K562 (cell line): ENCODE measurements at places on chromosomes 4 and X. TPM values are rescaled to one million over a fixed set of nuclear protein-coding genes. Genes with fewer than 3 reads are reported as not detected.

NMU gene
- 651 and 703 TPM in 2 replicates for polyA plus RNA-seq

SLC35A2 gene
- 32.3 and 36.5 TPM in 2 replicates for polyA plus RNA-seq

ELOVL6 gene
- 46.0 and 77.8 TPM in 2 replicates for polyA plus RNA-seq

FATE1 gene
- not detected in 2 replicates for polyA plus RNA-seq

DNA sequence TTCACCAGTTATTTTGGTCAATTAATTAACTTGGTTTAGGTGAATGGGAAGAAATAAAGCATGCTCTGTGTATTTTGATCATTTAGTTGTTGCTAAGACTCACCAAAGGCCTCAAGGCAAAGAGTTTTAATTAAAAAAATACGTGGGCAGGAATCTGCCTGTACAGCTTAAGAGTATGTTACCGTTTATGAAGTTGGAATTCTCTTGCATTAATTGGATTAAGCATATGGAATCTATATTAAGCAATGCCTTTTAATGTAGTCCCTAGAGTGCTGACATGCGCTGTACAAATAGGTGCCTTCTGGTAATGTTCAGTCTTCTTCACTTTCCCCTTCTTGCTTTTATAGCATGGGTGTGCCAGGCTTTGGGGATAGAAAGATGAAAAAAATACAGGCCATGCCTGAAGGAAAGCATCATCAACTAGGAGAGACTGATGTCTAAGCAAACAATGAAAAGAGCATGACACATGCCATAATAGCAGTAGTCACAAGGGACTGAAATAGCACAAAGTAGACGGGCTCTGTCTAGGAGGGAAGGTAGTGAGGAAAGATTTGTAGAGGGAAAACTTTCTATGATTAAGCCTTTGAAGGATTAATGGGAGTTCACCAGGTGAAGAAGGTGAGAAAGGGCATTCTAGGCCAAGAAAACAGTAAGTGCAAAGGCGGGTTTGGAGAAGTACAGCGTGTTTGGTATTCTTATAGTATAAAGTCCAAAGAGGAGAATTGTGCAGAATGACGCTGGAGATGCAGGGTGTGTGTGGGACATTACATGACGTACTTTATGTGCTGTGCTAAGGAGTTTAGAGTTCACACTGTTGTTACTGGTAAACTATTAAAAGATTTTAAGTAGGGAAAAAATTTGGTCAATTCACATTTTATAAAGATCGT lies 226.1 kb upstream of the ANXA3 start:
- H3K36me3 ChIP-seq: no peaks in the 10 kb centered on the region
- no peaks in the 10 kb centered on the region for H3K4me1 ChIP-seq
- H3K27me3 ChIP-seq: peaks cover 4% of the 10 kb centered on the region; the same call in 1 of the 2 replicates
- DNase-seq: no peak
- no peak overlapping the region for H3K4me3 ChIP-seq

FAM133A gene
- 0.03 and 0.08 TPM in 2 replicates for polyA plus RNA-seq

SOWAHD gene
- polyA plus RNA-seq: 0.15 and 0.29 TPM in 2 replicates

- H3K4me3 ChIP-seq: no peak overlapping the region
- H3K27me3 ChIP-seq: no peaks in the 10 kb centered on the region
- no peaks in the 10 kb centered on the region for H3K36me3 ChIP-seq
Measured at GRCh38 chr4:159762672-159763071, 659.8 kb downstream of the RAPGEF2 start.

BTC gene
- not detected in 2 replicates for polyA plus RNA-seq

DNA sequence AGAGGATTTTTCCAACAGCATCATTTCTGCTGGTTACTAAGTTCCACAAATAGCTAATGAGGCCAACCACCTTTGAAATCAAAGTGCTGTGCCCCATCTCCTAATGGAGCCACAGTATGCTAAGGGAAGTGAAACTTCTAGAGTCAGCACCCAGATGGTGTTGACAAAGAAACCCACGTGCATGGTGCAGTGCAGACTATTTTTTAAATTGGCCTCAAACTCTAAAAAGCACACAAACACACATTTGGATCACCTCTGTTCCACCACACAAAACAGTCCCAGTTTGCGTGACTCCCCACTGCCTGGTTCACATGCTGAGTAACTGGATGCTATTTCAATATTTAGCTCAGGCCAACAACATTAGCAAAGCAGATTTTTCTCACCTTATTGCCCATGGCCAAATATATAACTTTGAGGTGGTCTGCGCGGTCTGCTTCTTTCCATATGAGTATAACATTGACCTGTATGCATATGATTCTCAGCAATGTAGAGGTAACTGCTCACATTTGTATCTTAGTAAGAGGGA lies 69.9 kb downstream of the AMELX start:
- no peak overlapping the region for H3K4me3 ChIP-seq
- no peak overlapping the region for H3K27ac ChIP-seq
- H3K27me3 ChIP-seq: no peaks in the 10 kb centered on the region
- DNase-seq: no peak

- no peaks in the 10 kb centered on the region for H3K36me3 ChIP-seq
- no peaks in the 10 kb centered on the region for H3K27me3 ChIP-seq
- no peak overlapping the region for H3K27ac ChIP-seq
- no peak for DNase-seq
Measured at GRCh38 chr4:134085496-134085895, 116.1 kb downstream of the PABPC4L start.
